Left lung (tissue), 14 donors: ENCODE measurements at places on chromosomes 3 and 15. TPM values are rescaled to one million over a fixed set of nuclear protein-coding genes. Genes with fewer than 3 reads are reported as not detected.
A peak's percentile ranks its signal among the peaks of the same experiment; 100 is the strongest.

CPNE9 gene
- total RNA-seq = not detected

UROC1 gene
- total RNA-seq = not detected

AGBL1 gene
- 0.32 TPM for total RNA-seq

HCN4 gene
- 0.09 TPM for total RNA-seq

KNG1 gene
- total RNA-seq = not detected

GPR160 gene
- 25.4 TPM for total RNA-seq

GRCh38 chr3:77373619-77374018, 333.7 kb downstream of the ROBO2 start:
- H3K27me3 ChIP-seq = no peaks in the 10 kb centered on the region
- no peaks in the 10 kb centered on the region for H3K4me1 ChIP-seq
- H3K36me3 ChIP-seq = no peaks in the 10 kb centered on the region
- no peak for DNase-seq

GRCh38 chr3:31392568-31392967, 140.2 kb upstream of the STT3B start:
- H3K36me3 ChIP-seq = no peaks in the 10 kb centered on the region
- H3K4me1 ChIP-seq = no peaks in the 10 kb centered on the region
- DNase-seq = no peak
- no peaks in the 10 kb centered on the region for H3K27me3 ChIP-seq
- no peak overlapping the region for H3K27ac ChIP-seq

GRCh38 chr15:63264688-63265293, 12.6 kb upstream of the APH1B start:
- no peak overlapping the region for H3K4me3 ChIP-seq
- no peak overlapping the region for H3K27ac ChIP-seq
- DNase-seq = no peak
- H3K27me3 ChIP-seq = no peaks in the 10 kb centered on the region
- H3K4me1 ChIP-seq = no peaks in the 10 kb centered on the region
- no peaks in the 10 kb centered on the region for H3K36me3 ChIP-seq

- no peak overlapping the region for H3K4me3 ChIP-seq
- H3K27me3 ChIP-seq = no peaks in the 10 kb centered on the region
- peaks cover 35% of the 10 kb centered on the region for H3K4me1 ChIP-seq
- DNase-seq = no peak
- H3K36me3 ChIP-seq = no peaks in the 10 kb centered on the region
Observed at GRCh38 chr3:172202797-172203196, 163.4 kb downstream of the FNDC3B start.

DNA sequence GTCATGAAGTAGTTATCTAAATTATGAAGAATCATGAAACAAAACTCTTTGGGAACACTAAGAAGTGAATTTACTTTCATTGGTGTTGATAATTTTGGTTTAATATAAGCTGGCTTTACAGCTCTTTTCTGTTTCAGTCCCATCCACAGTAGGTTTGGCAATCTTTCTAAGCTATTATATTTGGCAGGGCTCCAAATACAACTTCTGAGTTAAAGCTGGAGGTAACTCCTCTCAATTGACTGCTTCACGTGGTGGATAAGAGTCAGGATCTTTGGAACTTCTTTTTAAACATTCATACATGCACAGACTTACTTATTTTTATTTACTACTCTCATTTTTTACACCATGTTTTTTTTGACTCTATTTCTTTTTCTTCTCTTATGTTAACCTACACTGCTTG, 106.5 kb upstream of the EPHA3 start:
- no peaks in the 10 kb centered on the region for H3K27me3 ChIP-seq
- no peaks in the 10 kb centered on the region for H3K4me1 ChIP-seq
- DNase-seq = no peak
- H3K4me3 ChIP-seq = no peak overlapping the region
- H3K27ac ChIP-seq = no peak overlapping the region

DNA sequence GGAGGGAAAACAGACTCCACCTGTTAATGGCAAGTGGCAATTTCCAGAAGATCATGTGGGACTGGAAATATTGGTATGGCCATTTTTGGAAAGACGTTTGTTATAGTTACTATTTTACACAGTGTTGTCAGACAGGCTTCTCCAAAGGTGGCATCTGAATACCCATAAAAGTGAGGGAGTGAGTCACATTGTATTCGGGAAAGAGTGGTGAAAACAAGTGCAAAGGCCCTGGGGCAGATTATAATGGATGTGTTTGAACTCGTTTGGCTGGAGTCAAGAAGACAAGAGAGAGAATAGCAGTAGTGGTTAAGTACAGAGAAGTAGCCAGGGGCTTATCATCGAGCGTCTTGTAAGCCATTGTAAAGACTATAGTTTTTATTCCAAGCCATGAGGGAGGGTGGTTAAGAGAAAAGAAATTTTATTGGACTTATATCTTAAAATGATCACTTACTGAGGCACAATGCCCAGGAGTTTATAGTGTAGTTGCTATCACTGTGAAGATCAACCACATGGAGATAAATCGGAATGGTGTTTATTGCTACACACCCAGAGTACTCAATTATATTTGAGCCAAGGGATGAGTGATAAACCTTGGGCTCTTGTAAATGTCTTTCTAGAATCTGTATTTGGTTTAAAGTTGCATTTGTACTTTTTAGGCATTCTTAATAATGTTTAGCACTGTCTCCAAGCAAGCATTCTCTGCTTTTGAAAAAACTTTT, 212.8 kb upstream of the KBTBD8 start:
- H3K27me3 ChIP-seq = no peaks in the 10 kb centered on the region
- no peaks in the 10 kb centered on the region for H3K36me3 ChIP-seq
- H3K4me3 ChIP-seq = no peak overlapping the region
- no peak for DNase-seq

GRCh38 chr15:52093539-52094510, 18.8 kb downstream of the BCL2L10 start:
- no peaks in the 10 kb centered on the region for H3K27me3 ChIP-seq
- peaks cover 11% of the 10 kb centered on the region for H3K4me1 ChIP-seq
- DNase-seq = no peak
- no peak overlapping the region for H3K4me3 ChIP-seq
- no peak overlapping the region for H3K27ac ChIP-seq

DNA sequence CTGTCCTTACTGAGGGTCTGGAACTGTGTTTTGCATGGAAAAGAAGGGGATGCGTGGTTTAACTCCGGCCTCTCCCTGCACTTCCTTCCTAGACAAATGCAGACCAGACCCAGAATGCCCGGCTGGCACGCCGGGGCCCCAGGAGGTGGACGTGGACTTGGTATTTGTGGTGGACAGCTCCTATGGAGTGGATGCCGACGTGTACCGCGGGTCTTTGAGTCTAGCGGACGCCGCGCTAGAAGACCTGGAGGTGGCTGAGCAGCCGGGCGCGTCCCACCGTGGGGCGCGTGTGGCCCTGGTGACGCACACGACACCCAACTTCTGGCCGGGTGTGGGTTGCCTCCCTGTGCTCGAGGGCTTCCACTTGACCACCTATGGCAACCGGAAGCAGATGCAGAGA, 81.8 kb upstream of the COL6A5 start:
- no peaks in the 10 kb centered on the region for H3K4me1 ChIP-seq
- H3K27me3 ChIP-seq = no peaks in the 10 kb centered on the region
- no peak overlapping the region for H3K4me3 ChIP-seq
- no peak for DNase-seq
- H3K36me3 ChIP-seq = no peaks in the 10 kb centered on the region

DNA sequence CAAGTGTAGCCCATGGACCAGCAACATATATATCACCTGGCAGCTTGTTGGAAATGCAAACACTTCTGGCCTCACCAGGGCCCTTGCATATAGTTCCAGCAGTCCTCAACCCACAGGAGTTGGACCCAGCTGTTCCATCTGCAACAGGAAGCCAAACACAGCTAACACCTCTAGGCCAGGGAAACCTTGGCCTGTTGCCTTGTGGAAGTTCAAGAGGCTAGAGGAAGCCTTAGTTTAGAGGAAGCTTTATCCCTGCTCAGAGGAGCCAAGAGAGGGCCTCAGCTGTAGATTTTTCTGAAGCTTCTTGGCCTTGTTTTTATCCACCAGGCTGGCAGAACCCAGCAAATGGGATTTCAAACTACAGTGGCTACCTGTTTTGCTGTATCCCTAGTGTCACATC, 11.4 kb downstream of the FHIT start:
- H3K4me1 ChIP-seq = no peaks in the 10 kb centered on the region
- no peaks in the 10 kb centered on the region for H3K36me3 ChIP-seq
- H3K27ac ChIP-seq = no peak overlapping the region
- no peak for DNase-seq
- H3K4me3 ChIP-seq = no peak overlapping the region
- no peaks in the 10 kb centered on the region for H3K27me3 ChIP-seq

DNA sequence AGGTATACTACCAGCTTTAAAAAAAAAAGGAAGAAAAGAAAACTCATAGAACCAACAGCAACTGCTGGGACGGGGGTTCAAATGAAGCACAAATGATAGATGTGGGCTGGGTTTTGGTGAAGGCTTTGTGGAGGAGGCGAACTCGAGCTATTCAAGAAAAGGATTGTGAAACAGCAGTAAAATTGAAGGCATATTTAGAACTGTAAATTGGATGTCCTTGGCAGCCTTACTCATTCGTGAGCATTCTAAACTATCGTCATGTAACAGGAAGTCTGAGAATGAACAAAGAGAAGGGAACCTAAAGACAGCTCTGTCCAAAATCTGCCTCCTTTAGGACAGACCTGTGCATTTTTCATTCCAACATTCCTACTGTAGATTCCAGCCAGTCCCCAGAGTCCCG, 97.8 kb downstream of the LARS2 start:
- H3K27me3 ChIP-seq = no peaks in the 10 kb centered on the region
- H3K27ac ChIP-seq = no peak overlapping the region
- no peak for DNase-seq
- no peak overlapping the region for H3K4me3 ChIP-seq
- peaks cover 45% of the 10 kb centered on the region for H3K36me3 ChIP-seq

DNA sequence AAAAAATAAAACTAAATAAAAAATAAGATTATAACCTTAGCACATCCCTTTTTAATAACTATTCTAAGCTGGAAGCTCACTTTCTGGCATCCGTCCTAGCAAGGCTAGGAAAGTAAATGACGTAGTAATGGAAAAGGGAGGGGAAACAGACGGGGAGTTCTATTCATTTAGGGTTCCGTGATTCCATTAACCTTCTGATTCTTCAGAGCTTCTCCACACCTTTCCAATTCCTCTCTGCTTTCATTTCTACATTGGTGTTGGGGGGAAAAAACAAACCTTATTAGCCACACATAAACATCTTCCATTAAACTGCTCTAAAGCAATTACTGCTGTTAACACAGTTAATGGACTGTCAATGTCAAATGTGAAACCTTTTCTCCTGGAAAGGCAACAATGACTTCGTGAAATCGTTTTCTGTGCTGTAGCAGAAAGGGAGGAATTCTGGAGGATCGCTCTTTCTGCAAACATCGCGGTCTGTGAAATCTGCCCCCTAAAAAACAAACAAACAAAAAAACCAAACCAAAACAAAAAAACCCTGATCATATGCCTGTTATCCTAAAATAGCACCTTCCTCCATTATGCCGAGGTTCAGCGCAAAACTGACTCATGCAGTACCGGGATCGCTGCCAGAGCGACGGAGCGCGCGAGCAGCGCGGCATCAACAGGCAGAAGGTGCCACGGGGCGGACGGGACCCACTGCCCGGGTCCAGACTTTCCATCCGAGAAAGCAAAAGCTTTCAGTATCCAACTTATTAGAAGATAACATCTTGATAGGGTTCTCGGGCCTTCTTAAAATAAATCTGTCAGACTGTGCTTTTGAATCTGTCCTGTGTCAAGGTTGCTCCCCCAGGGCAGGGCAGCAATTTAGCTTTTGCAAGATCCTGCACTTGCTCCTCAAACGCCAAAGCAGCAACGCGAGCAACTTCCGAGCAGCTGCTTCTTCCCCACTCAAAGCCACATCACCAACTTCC, 156.2 kb downstream of the FGF12 start:
- no peaks in the 10 kb centered on the region for H3K36me3 ChIP-seq
- no peaks in the 10 kb centered on the region for H3K4me1 ChIP-seq
- H3K27ac ChIP-seq = no peak overlapping the region
- peak; percentile 79 for DNase-seq
- H3K27me3 ChIP-seq = peaks cover 31% of the 10 kb centered on the region

DNA sequence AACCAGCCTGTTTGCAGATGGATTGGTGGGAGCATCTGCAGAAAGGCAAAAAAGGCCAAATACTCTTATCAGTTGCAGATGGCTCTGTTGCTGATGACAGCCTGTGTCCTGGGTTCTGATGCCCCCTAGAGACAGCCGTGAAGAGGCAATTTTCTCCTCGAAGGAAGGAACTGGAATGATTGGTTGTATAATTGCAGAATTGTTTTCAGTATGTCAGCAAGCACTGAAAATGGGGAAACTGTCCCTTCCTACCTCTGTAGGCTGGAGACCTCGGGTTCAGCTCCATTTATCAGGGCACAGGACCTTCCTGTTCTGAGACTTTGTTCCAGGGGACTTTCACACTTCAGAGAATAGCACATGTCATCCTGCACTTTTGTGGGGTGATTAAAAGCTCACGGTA, 103.0 kb downstream of the PGPEP1L start:
- no peaks in the 10 kb centered on the region for H3K36me3 ChIP-seq
- H3K27me3 ChIP-seq = no peaks in the 10 kb centered on the region
- H3K4me3 ChIP-seq = no peak overlapping the region
- no peak overlapping the region for H3K27ac ChIP-seq
- peak; percentile 52 for DNase-seq

GRCh38 chr15:77786956-77787355, 154.2 kb upstream of the LINGO1 start:
- no peaks in the 10 kb centered on the region for H3K36me3 ChIP-seq
- no peak overlapping the region for H3K27ac ChIP-seq
- DNase-seq = peak; percentile 39
- peaks cover 41% of the 10 kb centered on the region for H3K27me3 ChIP-seq

DNA sequence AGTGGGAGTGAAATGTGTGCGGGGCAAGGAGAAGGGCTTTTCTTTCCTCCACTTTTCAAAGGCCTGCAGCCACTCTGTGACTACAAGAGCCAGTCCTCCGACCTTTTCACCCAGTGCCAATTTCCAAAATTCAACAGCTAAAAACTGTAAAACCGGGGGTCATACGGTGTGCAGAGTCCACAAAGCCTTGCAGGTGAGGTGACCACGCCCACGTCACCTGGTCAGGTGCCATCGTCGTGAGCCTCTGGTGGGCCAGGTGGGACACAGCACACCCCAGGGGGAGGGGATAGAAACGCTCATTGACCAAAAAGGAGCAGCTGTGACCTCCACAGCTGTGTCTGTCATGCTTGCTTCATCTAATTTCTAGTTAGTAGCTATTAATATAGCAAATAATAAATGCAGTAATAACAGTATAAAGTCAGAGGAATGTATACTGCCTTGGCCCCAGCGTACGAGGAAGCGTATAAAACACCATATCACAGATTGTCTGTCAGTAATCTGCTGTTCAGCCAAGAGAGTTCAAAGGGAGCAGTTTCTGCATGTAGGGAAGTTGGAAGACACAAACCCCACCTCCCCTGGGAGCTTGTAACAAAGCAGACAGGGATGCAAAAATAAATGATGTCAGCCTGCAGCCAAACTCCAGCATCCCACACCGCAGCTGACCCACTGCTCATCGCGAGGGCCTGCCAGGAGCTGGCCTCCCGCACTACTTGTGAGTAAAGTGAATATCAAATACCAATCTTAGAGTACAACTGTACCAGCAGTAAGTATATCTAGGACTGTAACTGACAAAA, 86.7 kb downstream of the VGLL4 start:
- H3K36me3 ChIP-seq = no peaks in the 10 kb centered on the region
- no peaks in the 10 kb centered on the region for H3K27me3 ChIP-seq
- peak; percentile 46 for DNase-seq
- H3K27ac ChIP-seq = no peak overlapping the region
- no peak overlapping the region for H3K4me3 ChIP-seq
